ENCODE measurements at places on chromosomes 4 and X.

GRCh38 chr4:76388160-76388908 is 32.6 kb downstream of the CCDC158 start:
- DNase-seq, result no peak

DNA sequence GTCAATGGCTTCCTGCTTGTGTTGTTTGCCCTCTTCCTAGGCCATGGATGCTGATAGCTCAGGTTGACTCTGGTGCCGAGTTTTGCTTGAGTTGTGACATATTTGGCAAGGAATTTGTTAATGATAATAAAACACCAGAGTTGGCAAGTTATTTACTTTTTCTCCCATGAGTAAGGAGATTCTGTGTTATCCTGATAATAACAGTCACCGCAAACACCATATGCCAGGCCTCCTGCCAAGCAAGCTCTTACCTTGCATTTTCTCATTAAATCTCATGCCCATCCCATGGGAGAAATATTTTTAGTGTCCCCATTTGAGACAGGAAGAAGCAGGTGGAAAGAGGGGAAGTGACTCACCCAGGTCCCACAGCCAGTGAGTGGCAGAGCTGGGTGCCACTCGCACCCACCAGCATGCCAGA is 67.4 kb upstream of the CLCN4 start:
- no peak for DNase-seq

DNA sequence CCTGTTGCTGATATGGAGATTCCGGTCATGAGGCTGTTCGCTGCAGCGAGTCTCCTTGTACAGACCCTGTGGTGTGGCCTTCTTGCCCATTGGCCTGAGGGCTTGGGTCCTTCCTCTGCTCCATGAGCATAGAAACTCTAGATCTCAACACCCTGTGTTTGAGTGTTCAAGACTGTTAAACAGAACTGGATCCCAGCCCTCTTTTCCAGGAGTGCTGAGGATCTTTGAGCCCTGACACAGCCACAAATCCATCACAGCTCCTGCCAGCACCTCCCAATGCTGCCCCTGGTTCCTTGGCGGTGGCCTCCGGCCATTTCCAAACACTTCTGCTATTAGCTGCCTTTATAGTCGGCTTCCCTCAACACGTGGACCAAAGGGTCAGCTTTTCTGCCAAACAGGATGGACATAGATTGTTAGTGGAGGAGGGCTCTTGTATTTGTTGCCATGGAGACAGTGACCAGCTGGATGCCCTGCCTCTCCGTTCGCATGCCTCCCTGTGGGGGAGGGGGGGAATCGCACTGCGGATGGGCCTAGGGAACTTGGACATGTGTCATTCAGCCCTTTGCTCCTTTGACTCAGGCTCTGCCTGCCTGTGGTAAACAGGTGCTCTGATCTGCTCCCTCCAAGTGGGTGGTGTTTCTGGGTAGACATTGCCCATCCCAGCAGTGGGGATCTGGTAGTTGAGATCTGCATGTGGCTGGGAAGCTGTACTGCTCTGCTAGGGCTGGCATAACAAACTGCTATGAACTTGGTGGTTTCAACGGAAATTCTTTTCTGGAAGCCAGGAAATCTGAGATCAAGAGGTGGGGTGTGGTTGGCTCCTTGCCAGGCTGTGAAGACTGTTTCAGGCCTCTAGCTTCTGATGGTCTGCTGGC is 6.9 kb upstream of the WDR1 start:
- no peak for DNase-seq

DNA sequence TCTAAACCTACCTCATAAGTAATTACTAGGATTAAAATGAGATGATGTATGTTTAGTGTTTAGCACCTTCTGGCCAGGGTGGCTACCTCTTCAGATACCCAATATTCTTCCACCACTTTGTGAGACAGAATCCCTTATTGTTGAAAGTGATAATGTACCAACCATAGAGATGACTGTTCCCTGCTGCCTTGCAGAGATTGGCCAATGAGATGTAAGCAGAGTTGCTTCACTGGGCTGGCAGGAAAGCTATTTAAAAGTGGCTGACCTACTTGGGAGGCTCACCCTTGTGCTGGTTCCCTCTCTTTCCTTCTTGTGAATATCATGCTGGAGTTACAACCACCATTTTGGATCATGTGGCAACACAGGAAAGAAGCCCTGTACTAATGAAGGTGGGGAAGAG is 58.9 kb downstream of the TMEM154 start:
- no peak for DNase-seq

DNA sequence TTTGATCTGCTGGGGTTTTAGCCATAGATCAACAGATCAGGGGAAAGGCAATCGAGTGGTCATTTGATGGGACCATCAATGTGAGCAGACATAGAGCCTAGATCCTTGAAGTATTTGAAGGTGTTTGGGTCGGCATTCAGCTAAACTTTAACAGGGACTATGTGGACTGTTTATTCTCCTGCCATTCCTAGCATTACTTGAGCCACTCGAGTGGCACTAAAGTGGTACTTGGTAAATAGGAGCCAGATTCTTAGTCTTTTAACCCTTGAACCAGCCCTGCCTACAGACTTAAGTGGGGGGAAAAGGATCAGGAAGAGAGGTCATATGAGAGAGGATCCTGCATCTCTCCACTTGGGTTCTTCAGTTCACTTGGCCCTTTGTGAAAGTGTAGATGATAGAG is 3.8 kb downstream of the MSN start:
- DNase-seq, result no peak

GRCh38 chr4:26611885-26612284 is 28.0 kb downstream of the TBC1D19 start:
- no peak for DNase-seq

Measured in stimulated activated CD8-positive, alpha-beta memory T cell treated with anti-CD3 and anti-CD28 coated beads, Interleukin-2, amount 100 ng/mL, for 48 hours (primary cell).